ENCODE measurements at places on chromosomes 11 and 22. TPM values are rescaled to one million over a fixed set of nuclear protein-coding genes. Genes with fewer than 3 reads are reported as not detected.

Gene ACCSL
- polyA plus RNA-seq = not detected

Gene TRIM22
- 8.6 TPM for polyA plus RNA-seq

Gene APOL3
- 15.0 TPM for polyA plus RNA-seq

Gene APOA5
- polyA plus RNA-seq = not detected

Gene CCDC73
- polyA plus RNA-seq = 0.24 TPM

Gene ART5
- polyA plus RNA-seq = 4.3 TPM

Gene ZNRD2
- polyA plus RNA-seq = 69.1 TPM

Gene SMTNL1
- 0.45 TPM for polyA plus RNA-seq
